ENCODE measurements at places on chromosomes 2 and 18.

GRCh38 chr2:200007306-200007705, 51.9 kb downstream of the MAIP1 start:
- no peak for DNase-seq

GRCh38 chr2:100767224-100767653, 52.7 kb upstream of the NPAS2 start:
- DNase-seq = no peak

GRCh38 chr18:47775961-47776360, 154.5 kb downstream of the SMAD2 start:
- DNase-seq = no peak

GRCh38 chr2:171858397-171858958, 35.6 kb downstream of the SLC25A12 start:
- DNase-seq = no peak

GRCh38 chr2:20065885-20066602, 14.6 kb upstream of the LAPTM4A start:
- DNase-seq = peak; percentile 59

DNA sequence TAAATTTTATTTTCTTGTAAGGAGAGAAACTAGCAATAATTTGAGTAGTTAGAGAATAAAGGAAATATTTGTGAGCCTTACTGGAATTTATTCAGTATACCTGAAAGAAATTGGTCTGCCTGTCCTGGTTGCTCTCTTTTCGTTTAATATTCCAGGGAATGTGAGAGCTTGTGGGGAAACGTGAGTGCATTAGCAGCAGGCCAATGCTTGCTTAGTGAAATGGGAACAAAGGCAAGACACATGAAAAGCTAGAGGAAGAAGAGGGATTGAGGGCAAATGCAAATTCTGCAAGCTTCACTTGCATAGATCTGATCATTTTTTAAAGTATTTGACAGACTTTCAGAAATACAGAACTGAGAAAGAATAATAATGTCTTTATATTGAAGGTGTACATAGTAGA, 111.0 kb downstream of the ERBB4 start:
- no peak for DNase-seq

DNA sequence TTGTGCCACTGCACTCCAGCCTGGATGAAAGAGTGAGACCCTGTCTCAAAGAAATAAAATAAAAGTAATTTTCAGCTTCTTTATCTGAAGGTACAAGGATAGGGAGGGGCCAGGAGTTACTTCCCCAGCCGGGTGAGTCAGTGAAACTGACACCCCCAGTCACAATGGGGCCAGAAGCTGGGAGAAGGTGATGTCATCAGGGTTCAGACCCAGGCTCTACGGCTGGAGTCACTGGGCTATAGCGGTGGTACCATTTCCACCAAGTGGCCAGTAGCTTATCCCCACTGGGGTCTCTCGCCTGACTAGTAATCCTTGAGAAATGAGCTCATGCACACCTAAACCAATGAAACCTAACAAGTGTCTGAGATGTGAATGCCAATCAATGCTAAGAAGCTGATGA, 107.9 kb downstream of the ALPK2 start:
- no peak for DNase-seq

DNA sequence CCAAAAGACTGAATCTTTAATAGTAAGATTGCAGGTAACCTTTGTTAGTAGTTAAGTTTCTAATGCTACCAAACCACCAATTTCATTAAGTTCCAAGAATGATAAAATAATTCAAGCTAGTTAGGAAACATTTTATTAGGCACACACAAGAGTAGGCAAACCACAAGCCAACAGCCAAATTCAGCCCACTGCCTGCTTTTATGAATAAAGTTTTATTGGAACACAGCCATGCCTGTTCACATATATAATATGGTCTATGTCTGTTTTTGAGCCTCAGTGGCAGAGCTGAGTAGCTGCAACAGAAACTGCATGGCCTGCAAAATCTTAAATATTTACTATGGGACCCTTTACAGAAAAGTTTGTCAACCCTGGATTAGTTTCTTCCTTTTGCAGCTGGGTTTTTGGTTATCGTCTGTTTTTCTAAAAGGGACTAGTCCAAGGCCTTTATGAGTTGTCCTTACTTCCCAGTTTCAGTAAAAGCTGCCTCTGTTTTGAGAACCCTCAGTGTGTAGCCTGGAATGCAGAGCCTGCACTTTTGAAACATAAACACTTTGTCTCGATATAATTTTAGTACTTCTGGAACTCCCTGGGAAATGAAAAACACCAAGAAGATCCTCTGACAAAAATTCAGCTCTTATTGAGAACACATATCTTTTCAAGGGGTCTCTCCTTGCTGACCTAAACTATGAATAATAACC, 39.1 kb downstream of the FRZB start:
- DNase-seq = no peak

DNA sequence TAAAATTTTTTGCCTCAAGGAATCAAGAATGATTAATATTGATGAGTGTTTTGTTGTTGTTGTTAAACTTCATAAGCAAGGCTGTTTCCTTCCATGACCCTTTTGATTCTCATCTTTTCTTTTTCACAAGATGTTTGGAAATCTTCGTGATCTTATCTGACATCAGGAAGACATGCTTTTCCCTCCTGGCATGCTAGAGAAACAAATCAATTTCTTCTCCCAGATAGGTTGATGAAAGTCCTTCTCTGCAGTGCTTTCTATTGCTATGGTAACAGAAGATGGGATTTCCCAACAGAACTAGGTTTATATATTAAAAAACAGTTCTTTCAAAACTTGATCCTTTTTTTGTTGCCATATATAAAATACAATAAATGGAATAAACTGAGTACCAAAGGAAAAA, 85.2 kb downstream of the EML6 start:
- DNase-seq = no peak

DNA sequence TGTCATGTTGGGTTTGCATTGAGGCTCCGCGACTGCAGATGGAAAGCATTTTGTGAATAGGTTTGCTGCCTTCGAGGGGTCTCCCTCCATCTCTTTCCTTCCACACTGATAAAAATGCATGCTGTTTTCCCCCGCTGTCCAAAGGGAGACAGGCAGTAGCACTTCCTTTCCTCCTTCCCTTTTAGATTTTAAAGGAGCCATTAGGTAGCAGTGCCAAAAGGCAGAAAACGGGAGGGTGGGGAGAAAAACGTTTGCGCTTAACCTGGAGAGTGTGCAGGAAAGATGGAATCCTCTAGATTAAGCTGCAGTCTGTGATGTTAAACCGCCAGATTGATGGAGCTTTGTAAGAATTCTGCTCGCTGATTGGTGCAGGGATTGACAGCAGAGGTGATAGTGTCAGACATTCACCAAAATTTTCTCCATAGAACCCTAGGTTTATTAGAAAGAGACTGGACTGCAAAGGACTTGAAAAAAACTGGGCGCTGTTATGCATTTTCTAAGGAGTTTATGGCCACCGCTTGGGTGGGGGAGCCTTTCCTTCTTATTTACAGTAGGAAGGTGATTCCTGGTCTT, 688 bp downstream of the MAPRE2 start:
- DNase-seq = no peak

GRCh38 chr2:77552956-77553355, 30.8 kb upstream of the LRRTM4 start:
- DNase-seq = no peak

DNA sequence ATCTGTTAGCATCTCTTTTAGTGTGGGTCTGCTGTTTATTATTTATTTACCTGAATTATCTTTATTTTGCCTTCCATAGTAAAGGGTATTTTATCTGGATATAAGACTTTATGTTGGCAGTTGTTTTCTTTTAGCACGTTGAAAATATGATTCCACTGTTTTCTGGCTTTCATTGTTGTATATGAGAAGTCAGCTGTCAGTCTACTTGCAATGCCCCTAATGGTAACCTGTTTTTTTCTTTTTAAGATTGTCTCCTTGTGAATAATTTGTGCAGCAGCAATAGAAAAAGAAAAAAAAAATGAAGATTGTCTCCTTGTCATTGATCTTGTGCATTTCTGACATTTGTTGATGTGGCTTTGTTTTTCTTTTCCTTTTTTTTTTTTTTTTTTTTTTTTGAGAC, 27.2 kb downstream of the SNED1 start:
- DNase-seq = no peak

- no peak for DNase-seq
Observed at GRCh38 chr18:6059551-6059950, 164.2 kb upstream of the TMEM200C start.

DNA sequence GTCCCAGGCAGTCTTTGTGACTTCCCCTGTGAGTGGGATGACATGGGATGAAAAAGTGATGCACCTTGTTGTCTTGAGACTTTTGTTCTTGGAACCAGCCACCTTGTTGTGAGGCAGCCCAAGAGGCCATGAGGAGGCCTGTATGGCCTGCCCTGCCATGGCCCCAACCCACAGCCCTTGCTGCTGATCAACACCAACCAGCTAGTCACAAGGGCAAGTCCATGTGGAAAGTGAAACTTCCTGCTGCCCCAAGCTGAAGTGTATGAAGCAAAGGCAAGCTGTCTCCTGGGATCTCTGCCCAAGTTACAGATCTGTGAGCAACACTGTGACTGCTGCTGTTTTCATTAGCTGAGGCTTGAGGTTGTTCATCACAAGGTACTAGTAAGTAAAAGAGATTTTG, 21.6 kb downstream of the TMEM18 start:
- no peak for DNase-seq

DNA sequence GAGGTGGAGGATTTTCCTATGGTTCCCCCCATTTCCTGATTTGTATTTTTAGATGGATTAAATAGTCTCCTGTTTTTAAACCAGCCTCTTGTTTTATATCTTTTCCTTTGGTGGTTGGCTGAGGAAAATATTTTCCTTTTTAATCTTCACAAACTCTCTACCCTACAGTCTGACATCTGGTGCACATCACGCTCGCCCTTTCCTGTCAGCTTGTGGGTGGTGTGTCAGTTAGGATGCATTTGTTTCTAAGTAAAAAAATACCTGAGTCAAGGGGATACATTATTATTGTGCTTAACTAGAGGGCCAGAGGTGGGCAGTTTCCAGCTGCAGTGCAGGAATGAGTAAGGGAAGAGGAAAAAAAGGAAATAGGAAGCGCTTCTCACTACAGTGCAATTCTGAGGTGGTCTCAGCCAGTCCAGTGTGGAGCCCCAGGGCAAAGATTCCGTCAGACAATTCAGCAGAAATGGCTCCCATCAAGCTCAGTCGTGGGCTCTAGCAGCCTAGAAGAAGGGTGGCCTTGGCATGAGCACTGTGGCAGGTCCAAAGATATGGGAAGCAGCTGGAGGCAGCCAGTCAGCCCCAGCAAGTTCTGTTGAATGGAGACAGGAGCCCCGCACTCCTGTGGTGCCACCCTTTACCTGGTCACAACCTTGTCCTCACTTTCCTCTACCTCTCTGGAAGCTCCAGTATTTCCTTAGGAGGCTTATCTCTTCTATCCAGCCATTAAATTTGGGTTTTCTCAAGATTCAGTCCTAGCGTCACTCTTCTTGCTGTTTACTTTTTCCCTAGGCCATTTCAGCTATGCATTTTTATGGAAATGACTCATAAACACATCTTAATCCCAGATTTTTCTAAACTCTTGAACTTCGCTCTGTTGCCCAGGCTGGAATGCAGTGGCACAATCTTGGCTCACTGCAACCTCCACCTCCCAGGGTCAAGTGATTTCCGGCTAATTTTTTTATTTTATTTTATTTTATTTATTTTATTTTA, 18.5 kb downstream of the SFTPB start:
- no peak for DNase-seq

GRCh38 chr2:157032017-157032416, 225.5 kb upstream of the GALNT5 start:
- no peak for DNase-seq

GRCh38 chr18:77130229-77131099, 2.1 kb downstream of the MBP start:
- no peak for DNase-seq

DNA sequence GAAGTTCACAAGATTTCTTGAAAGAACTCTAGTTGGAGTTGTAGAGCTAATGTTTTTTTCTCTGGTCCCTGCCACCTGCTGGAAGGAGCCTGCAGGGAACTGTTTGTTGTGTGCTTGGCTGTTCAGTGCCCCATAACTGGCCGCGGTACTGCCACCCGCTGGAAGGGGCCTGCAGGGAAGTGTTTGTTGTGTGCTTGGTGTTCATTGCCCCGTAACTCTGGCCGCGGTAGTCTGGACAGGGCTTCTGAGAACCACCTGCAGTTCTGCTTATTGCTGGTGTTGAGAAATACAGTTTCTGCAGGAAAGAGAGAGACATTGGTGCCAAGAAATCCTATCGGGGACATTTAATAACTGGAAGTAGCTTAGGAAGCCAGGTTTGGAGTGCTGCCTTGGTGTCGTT, 58.1 kb downstream of the AGAP1 start:
- no peak for DNase-seq
